Progenitor cell of endocrine pancreas (in vitro differentiated cells): ENCODE measurements at places on chromosomes 3 and 15.
A peak's percentile ranks its signal among the peaks of the same experiment; 100 is the strongest.

DNA sequence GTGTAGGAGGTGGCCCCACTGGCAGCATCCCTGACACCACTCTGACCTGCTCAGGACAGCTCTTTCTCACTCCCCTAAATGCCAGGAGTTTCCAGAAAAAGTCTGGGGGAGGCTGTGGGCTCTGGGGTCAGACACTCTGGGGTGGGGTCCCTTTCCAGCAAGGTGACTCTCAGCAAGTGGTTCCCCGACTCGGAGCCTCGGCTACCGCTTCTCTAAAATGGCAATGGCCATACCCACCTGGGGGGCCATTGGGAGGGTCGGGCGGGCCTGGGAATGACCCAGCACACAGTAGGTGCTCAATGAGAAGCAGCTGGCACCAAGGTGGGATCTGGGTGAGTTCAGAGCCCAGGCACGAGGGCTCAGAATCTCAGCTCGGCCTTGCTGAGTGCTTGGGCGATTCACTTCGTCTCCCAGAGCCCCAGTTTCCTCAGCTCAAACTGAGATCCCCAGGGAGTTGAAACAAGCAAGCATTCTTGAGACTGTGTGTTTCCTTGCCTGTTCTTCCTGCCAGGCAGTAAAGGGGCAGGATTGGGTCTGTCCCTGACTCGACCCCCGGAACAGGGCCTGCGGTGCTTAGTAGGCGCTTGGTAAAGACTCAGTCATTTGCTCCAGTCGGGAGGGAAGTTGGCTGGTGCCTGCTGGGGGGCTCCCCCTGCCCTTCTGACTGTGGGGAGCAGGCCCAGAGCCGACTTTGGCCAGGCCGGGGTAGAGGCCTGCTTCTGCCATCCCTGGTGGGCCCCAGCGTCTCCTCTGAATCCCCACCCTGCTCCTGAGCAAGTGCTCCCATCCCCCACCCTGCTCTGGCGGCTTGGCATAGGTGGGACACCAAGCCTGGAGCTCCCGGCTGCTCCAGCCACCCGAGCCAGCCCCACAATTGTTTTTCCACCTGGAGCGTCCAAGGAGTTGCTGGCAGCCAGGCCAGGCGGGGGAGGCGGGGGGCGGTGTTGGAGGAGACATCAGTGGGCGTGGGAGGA lies 32.9 kb upstream of the FBLN2 start:
- DNase-seq = no peak

DNA sequence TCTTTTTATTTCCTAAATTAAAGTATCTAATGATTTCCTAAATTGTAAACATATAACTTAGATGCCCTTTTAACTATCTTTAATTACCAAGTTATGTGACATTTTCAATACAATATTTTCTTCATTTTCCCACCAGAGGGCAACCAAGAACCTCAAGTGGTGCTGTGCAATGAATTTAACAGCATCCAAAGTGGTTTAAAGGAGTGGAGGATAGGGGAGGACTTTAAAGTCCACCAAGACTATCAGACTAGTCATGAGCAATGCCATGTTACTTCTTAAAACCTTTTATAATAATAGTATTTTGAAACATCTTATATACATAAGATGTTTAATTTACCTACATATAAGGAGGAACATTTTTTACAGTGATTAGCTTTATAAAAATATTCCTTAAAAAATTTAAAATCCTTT lies 74.4 kb downstream of the DLG1 start:
- no peak for DNase-seq

DNA sequence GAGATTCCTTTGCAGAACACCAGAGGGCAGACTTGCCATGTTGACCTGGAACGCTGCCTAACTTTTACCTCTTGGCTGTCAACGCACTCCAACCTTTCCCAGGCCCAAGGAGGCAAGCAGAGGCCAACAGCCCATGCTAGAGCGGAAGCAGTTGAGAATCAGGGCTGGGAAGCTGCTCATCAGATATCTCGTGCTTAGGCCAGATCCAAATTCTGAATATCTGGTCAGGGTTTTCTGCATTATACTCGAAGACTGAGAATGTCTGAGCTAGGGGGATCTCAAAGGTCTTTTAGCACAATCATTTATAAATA lies 2.5 kb downstream of the XIRP1 start:
- DNase-seq = peak; percentile 46

GRCh38 chr3:176286476-176287085 lies 910.7 kb downstream of the TBL1XR1 start:
- DNase-seq = no peak

- no peak for DNase-seq
Observed at GRCh38 chr15:83306561-83306960, 22.1 kb upstream of the BNC1 start.

DNA sequence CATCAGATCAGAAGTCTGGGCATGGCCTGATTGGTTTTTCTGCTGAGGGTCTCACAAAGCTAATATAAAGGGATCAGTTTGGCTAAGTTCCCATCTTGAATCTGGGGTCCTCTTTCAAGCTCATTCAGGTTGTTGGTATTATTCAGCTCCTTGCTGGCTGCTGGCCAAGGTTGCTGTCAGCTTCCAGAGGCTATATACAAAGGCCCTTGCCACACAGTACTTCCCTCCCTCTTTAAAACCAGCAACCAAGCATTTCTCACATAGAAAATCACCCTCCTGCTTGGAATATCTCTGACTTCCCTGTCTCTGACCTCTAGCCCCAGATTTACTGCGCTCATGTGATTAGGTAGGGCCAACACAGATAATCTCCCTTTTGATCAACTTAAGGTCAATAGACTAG lies 442.9 kb downstream of the ERC2 start:
- DNase-seq = no peak

DNA sequence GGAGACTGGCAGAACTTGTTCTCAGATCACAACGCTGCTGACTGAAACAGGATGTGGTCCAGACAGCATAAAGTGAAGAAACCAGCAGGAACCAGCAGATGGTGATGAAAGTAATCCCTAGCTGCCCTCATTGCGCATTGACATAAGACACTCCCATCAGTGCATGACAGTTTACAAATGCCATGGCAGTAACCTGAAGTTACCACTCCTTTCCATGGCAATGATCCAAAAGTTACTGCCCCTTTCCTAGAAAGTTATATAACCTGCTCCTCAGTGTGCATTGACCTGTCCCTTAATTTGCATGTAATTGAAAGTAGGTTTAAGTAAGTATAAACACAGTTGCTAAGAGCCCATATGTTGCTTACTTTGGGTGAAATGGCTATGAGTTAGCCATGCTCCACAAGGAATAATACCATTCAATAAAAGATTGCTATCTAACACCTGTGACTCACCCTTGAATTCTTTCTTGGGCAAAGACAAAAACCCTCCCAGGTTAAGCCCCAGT lies 149.1 kb upstream of the CD96 start:
- no peak for DNase-seq

- DNase-seq = no peak
Observed at GRCh38 chr3:40679290-40679689, 154.5 kb downstream of the ZNF621 start.

- no peak for DNase-seq
Observed at GRCh38 chr3:48762816-48763215, 45.8 kb upstream of the IP6K2 start.

DNA sequence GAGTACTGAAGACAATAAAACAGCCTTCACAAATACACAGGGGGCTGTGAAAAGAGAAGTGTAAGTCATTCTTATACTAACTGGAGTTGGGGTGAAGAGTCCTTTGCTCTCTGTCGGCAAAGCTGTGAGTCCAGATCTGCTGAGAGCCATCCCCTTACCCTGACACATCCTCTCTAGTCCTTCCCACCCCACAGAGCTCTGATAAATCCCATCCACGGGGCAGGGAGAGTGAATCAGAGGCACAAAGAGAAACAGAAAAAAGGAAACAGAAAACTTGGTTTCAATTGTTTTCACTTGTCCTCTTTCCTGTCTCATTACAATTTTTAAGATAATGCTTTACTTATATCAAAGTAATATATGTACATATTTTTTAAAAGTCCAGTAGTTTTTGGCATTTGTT lies 18.2 kb upstream of the ZNF639 start:
- DNase-seq = no peak

DNA sequence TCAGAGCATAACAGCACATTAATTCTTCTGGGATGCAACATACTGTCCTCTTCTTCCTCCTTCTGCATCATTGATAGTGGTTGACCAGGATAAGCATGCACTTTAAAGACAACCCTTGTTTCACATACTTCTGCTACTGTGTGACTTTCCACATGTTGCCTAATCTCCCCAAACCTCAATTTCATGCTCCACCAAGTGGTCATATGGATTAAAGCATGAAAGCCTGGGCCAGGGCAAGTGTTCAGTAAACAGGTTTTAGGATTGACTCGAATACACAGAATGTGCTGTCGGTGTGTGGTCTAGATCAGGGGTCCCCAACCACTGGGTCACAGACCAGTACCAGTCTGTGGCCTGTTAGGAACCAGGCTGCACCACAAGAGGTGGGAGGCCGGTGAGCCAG lies 22.5 kb upstream of the BFSP2 start:
- no peak for DNase-seq

DNA sequence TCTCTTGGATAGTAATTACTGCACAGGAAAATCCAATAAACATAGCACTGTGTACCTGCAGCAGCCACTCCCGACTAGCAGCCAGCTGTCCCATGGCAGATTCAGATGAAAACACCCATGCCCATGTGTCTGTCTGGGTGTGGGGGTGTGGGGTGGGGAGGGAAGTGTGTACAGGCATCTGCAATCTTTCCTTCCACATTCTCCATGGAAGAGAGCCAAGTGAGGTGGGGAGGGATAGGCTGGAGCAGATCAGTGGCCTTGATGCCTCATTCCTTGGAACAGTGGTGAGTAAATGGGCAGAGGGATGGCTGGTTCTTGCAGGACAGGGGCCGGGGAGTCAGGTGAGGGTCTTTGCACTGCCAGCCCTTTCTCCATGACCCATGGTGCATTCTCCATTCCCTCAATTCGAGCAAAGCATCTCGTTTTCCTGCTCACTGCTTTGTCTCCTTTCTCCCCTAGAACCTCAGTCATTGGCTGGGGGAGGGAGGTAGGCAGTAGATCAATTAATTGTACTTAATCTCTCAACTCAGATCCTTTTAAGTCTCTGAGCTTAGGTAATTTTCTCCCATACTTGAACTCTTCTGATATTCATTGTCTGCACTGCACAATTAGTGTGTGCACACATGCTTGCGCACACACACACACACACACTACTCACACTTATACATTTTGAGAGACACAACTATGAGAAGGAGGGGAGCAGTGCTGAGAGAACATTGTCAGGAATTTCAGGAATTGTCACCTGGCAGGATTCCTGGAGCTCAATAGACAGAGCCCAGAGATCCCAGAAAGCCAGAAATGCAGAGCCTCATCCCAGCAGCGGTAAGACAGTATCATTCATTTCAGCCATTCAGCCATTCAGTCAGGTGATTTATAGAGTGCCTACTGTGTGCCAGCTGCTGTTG lies 31.9 kb downstream of the PDIA5 start:
- no peak for DNase-seq

- DNase-seq = no peak
Observed at GRCh38 chr3:128588147-128588546, 62.5 kb downstream of the RPN1 start.

GRCh38 chr3:171585039-171585438 lies 124.8 kb upstream of the TNIK start:
- DNase-seq = no peak

DNA sequence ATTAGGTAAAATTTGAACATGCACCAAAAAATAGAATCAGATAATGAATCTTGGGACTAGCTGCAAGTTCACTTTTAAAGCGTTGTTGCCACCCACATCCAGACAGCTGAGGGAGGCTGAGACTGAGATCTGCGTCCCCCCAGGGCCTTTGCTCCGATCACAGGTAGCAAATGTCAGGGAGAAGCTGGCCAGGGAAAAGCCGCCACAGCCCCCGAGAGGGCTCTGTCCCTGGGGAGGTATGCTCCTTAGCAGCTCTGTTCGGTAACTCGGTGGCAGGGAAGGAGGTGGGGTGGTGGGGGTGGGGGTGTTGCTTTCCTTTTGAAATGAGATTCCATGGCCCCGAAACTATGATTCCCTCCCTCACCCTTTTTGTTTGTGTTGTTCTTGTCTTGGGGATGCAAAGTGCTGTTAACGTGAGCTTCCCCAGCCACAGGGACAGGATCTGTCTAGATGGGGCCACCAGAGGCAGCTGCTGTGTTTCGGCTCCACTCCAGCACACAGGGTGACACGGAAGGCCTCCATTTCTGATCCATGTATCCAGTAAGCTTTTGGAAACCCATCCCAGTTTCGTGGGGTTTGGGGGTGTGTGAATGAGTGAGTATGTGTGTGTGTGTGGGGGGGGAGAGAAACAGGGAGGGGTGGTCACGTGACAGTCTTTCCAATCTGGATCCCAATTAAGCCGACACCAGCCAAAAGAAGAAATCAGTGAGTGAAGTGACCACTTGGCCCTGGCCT lies 1.1 kb upstream of the MINAR1 start:
- DNase-seq = no peak

- DNase-seq = no peak
Observed at GRCh38 chr3:184345317-184346144, 8.1 kb downstream of the FAM131A start.

DNA sequence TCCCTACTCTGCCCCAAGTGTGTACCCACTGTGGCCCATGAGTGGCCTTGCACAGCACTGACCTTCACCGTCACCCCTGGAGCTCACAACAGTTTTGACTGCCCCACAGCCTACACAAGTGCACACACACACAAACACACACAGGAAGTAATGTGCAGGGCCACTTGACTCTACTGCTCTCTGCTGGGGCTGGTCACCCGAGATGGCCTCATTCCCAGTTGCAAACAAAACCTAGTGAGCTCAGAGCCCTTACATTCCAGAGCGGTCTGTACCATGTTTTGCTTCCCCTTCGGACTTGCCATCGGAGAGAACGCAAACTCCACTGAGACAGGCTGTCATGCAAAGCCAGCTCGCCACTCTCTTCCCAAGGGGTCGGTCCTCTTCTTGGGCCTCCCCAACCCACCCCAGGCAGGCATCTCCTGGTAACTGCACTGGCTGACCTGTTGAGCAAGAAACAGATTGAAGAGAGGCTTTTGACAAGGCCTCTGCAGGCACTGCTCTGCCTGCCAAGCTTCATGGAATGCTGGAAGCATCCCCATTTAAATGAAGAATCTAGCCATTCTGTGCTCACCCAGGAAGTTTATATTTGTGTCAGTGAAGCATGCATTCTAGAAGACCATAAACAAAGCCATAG lies 232.0 kb upstream of the IGF1R start:
- no peak for DNase-seq

- DNase-seq = no peak
Observed at GRCh38 chr3:113223475-113224281, 12.3 kb downstream of the BOC start.

DNA sequence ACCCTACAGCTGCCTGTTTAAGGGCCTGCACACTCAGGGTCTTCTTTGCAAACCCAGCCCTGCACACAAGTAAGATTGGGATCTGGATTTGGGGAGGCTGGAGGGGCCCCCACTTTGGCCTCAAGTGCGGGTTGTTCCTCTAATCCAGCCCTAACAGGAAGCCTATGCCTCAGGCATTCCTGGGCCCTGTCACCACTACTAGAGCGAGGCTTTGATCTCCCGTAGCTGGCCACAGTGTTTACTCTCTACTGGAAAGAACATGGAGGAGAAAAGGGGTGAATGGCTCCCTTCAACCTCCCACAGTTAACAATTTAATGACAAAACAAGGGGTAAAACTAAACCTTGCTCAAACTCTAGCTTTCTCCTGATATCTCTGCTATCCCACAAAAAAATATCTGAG lies 48.4 kb downstream of the DZIP1L start:
- no peak for DNase-seq
